GM13976 (cell line): ENCODE measurements at places on chromosomes 4 and X.

- DNase-seq = peak; percentile 28
These were observed 260.7 kb upstream of the SFRP2 start for GRCh38 chr4:154049457-154050181.

DNA sequence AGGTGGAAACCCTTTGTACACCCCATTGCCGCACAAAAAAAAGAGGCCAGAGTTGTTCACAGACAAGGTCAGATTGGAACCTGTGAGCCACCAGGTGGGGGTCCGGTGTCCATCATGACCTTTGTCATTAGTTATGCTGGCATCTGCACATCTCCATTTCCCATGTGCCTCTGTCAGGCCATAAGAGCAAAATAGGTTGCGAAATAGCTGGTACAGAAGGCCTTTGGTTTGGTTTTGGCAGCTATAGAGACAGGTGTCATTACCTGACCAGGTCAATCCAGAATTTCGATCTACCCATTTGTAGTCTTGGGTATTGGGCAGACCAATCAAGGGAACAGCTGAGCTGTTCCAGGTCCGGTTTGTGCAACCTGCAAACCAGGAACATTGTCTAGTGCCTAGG is 6.6 kb downstream of the ERVMER34-1 start:
- no peak for DNase-seq

- no peak for DNase-seq
These were observed 386.6 kb downstream of the CENPC start for GRCh38 chr4:67158666-67159065.

- no peak for DNase-seq
These were observed 94.2 kb downstream of the KDM6A start for GRCh38 chrX:44967221-44967620.

DNA sequence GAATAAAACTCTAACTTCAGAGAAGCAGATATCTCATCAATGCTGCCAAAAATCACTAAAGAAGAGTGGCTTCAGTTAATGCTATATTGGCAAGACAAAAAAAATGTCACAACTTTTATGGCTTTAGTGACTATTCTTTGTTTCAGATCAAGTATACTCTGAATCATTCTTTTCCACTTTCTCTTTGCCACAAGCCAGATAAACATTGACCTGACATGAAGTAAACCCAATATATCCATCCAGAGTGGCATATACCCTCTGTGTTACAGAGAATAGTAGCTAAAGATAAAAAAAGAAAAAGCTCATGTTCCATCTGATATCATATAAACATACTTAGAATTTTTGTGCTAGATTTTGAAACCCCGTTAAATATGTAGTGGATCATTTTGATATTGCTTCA is 206.7 kb upstream of the CNKSR2 start:
- no peak for DNase-seq

- no peak for DNase-seq
These were observed 17.3 kb downstream of the TBC1D14 start for GRCh38 chr4:6926681-6927478.

- DNase-seq = no peak
These were observed 187.1 kb upstream of the C1QTNF7 start for GRCh38 chr4:15240764-15241163.

- no peak for DNase-seq
These were observed 9.1 kb upstream of the PAGE1 start for GRCh38 chrX:49704691-49705404.

DNA sequence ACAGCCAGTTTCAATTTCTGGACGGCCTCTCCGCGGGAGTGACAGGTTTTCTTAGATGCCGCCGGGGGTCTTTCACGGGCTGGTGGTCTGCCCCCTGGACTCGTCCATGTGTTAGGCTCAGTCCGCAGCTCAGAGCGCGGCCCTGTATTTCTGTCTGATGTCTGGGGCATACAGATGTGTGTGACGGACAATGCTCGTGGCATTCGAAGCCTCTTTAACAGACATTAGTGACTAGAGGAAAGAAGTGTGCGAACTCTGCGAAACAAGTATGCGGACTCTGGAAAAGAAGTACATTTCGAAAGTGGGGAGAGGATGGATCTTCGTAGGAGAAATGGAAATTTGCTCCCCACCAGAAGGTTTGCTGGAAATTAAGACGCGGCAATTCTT is 793 bp upstream of the DCUN1D4 start:
- peak; percentile 42 for DNase-seq

- DNase-seq = no peak
These were observed 4.9 kb downstream of the OPHN1 start for GRCh38 chrX:68428431-68428830.

GRCh38 chr4:163484906-163485305 is 9.6 kb upstream of the TMA16 start:
- DNase-seq = peak; percentile 41

GRCh38 chr4:76830964-76831703 is 66.8 kb downstream of the SOWAHB start:
- no peak for DNase-seq

DNA sequence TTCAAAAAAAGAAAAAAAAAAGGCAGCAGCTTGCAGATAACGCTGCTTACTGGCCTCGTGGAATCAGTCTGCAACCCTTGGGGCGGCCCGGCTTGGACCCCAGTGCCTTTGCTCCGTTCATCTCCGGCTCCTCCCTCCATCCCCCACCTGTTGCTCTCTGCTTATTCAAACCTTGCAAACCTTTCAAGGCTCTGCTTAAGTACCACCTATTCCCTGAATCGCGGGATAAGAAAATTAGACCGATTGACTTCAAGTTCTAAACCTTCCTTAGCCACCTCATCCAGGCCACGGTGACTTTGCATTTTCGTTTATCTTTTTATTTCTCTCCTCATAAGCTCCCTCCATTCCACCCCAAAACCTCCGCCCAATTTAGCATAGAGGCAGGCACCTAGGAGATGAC is 1.4 kb upstream of the PHKA1 start:
- no peak for DNase-seq

DNA sequence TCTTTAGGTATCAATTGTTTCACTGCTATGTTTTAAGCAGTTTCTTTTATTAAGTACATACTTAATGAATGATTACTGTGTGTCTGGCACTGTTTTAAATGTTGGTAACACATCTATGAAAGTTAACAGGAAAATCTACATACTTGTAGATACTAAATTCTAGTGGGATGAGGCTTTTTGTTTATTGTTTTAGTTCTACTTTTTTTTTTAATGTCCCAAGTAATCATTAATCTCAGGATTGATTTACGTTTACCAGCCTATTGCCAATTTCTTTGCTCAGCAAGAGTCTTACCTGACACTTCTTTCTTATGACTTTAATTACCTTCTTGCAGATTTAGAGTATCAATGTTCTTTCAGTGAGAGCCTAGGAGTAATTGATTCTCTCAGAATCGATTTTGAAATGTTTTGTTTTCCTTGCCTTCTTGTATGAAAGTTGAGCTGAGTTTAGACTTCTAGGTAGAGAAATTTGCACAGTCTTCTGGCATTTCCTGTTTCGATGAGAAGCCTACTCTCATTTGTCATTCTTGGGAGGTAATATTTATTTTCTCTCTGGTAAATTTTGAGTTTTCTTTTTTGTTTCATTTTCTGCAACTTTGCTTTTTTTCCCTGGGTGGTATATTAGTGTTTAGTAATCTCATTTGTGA is 235.2 kb upstream of the ANKRD50 start:
- DNase-seq = no peak

DNA sequence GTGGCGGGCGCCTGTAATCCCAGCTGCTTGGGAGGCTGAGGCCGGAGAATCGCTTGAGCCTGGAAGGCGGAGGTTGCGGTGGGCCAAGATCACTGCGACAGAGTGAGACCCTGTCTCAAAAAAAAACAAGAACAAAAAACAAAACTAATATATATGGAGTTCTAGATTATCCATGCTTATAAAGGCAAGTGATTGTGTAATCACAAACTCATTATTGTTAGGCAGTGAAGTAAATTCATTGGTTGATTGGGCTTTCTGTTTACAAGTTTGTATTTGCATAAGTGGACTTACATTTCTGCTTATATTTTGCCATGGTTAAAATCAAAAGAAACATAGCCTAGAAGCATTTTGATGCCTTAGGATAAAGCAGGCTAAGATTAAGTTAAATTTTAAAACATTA is 2.5 kb upstream of the UBE2D3 start:
- no peak for DNase-seq

- DNase-seq = no peak
These were observed 137.6 kb upstream of the SPIN4 start for GRCh38 chrX:63488546-63489373.

DNA sequence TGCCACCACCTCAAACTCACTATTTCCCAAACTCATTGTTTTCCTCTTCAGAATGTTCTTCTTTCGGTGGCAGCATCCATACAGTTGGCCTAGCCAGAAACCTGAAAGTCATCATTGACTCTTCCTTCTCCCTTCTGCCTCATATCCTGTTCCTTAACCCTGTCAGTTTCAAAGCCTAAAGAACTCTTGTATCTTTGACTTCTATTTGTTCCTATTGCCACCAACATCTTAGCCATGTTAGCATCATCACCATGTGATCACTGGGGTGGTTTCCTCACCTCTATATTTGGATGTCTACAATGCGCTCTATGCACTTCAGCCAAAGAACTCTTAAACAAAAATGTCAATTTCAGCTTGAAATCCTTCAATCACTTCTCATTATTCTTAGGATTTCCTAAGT is 29.0 kb downstream of the DDX60L start:
- no peak for DNase-seq

DNA sequence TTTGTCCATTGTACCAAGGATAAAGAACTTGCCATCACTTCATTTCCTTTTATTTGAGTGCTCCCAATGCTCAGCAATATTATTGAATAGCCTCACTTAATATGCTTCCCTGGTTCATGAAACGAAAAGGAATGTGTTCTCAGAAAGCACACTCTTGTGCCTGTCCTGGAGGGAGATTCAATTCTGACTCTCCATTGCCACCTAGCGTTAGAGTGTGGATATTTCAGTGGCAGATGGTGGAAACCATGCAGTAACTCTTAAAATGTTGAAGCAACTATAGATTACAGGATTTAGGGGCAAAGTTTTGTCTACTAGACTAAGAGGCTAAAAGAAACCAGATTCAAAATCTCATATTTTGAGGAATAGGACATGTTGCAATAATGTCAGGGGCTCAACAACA is 36.0 kb downstream of the GAB3 start:
- peak; percentile 58 for DNase-seq

GRCh38 chrX:76148041-76148665 is 24.7 kb upstream of the PBDC1 start:
- no peak for DNase-seq

DNA sequence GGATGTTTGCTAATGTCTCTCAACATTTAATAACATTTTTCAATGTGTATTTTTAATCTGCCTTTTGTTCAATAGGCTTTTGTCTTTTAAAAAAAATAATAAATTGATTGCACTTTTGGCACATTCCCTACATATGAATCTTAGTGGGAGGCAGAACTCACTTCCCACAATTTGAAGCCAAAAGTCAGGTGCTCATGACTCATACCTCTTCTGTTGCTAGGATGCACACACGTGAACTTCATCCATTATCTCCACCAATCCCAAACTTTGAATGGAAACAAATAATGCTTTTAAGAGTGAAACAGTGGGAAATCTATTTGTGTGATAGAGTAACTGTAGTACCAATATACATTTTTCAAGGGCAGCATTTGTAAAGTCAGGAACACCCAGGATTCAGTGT is 260.5 kb downstream of the IQCM start:
- no peak for DNase-seq

DNA sequence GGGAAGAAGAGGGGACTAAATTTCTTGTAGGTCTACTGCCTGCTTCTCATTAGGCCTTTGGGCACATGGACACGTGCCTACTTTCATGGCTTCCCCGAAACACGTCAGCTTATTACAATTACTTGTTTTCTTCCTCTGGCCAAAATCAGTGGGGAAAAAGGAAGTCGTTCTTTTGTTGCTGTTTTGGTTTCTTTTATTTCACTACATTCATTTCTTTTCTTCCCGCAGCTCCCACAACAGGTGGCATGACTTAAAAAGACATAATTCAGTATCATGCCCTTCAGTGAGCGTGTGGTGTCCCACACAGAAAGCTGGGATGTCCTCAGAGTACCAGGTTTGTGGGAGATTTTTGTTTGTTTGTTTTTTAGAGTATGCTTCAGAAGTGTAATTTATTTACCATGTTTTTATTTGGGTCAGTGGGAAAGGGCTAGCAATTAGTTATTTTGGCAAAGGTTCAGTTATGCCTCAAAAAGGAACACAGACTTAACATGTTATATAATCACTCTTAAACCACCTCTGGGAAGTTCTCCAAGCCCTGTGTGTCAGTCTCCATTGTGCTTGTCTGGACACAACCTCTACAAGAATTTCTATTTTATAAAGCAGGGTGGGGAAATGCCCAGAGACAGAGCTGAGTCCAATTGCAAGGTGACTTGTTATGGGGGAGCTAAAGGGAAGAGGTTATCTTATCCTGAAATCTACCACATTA is 44.2 kb upstream of the SPRY1 start:
- no peak for DNase-seq

DNA sequence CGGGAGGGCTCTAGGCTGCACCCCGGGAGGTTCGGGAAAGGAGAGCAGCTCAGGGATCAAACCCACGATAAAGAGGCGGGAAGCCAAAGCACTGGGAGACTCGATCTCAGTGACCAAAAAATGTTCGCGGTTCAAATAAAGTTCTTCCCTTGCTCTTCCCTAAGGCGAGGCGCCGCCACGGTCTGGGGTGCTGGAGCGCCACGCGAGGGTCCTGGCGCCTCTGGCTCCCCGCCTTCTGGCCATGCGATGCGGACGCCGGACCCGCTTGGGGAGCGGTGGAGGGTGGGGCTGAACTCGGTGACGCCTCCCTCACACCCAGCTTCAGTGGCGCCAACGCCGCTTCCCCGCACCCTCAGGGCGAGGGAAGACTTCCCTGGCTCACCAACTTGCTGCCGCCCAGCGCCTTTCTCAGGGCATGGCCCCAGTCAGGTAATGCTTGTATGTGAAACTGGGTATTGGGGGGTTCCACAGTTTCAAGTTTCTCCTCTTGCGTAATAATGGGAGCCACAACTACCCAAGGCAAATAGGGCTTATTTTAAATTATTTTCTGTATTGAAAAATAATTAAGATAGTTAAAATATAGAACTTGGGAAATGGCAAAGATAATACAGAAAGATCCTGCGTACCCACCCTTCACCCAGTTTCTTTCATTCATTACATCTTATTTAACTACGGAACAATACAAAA is at the start of gene QRFPR:
TSS of gene QRFPR (minus strand) at position 243 of the 687 bp plus-strand sequence. CDS start 371 bp downstream, outside the sequence.
- peak; percentile 20 for DNase-seq

DNA sequence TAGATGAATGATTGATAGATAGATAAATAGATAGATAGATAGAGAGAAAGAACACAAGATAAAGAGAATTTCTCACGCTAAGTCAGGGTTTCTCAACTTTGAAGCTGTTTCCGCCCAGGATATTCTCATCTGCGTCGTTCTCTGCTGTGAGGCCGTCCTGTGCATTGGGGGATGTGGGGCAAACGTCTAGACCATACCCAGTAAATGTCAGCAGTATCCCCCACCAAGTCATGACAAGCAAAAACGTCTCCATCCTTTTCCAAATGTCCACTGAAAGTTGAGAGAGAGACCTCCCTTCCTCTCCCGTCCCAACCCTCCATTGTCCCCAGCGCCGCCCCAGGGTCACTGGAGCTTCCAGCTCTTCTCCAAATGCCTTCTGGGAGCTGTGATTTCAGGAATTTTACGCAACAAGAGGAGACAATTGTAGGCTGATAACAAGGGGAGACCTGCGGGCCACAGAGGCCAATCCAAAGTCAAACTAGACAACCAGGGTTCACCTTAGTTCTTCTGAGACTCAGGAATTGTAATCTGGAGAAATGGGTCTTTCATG is 8.9 kb upstream of the CRLF2 start:
- DNase-seq = no peak
